ENCODE measurements at places on chromosomes 4 and X.

- DNase-seq: no peak
Measured at GRCh38 chrX:150833454-150834056, 64.9 kb downstream of the CD99L2 start.

GRCh38 chr4:114613560-114613959 is 15.0 kb downstream of the UGT8 start:
- no peak for DNase-seq

DNA sequence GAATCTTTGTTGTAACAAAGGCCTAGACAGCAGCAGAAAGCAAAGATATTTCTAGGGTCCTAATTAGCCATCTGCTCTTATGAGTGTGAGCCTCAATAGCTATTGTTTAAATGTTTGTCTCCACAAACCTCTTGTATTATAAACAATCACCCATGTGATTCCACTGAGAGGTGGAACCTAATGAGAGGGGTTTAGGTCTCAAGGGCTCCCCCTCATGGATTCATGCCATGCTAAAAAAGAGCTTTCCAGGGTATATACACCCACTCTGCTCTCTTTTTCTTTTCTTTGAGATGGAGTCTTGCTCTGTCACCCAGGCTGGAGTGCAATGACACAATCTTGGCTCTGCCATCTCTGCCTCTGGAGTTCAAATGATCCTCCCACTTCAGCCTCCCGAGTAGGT is 42.1 kb downstream of the TRIM61 start:
- no peak for DNase-seq

DNA sequence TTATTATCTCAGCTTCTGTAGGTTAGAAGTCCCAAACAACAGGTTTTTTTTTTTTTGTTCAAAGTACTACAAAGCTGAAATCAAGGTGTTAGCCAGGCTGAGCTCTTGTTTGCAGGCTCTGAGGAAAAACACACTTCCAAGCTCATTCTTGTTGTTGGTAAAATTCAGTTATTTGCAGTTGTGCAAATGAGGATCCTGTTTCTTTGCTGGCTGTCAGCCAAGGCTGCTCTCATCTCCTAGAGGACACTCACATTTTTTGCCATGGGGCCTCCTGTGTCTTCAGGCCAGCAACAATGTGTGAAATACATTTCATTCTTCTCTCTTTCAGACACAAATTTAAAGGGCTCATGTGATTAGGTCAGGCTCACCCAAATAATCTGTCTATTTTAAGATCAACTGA is 60.3 kb upstream of the HSD17B10 start:
- DNase-seq: no peak

DNA sequence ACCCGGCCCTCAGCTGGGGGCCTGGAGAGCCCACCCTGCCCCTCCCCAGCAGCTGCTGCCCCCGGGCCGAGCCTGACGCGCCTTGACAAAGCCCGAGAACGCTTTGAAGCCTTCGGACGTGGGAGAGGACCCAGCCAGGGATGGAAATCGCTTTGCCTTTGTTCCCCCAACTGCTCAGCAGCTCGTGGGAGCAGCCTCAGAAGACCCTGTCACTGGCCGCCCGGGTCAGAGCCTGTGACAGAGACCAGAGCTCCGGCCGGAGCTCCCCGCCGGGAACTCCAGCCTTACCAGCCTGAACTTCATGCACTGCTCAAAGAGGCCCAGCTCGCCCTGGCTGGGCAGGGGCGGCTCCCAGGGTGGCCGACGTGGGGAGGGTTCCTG is 2.6 kb upstream of the SLC6A8 start:
- no peak for DNase-seq

- DNase-seq: no peak
Measured at GRCh38 chr4:173463816-173464215, 64.9 kb upstream of the SCRG1 start.

- DNase-seq: no peak
Measured at GRCh38 chr4:515251-515650, 16.2 kb downstream of the PIGG start.

DNA sequence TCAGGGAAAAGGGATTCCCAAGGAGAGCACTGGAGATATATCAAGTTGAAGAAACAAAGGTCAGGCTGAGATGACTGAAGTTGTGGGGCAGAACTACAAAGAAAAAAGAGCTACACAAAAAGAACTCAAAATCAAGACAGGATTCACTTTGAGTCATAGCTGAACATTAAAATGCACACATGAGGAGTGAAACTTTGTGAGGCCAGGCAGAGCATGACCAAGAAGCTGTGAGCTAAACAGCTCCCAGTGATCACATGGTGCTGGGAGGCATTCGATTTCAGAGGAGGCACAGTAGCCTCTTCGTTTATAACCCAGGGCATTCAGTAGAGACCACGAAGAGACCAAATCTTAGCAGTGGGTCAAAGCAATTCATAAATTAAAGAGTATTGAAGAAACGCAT is 145.3 kb downstream of the ATRX start:
- no peak for DNase-seq
